Activated CD4-positive, alpha-beta memory T cell treated with anti-CD3 and anti-CD28 coated beads for 36 hours (primary cell): ENCODE measurements at places on chromosomes 1 and 21. TPM values are rescaled to one million over a fixed set of nuclear protein-coding genes. Genes with fewer than 3 reads are reported as not detected.

- no peaks in the 10 kb centered on the region for H3K36me3 ChIP-seq
- H3K27me3 ChIP-seq: no peaks in the 10 kb centered on the region
- H3K4me1 ChIP-seq: no peaks in the 10 kb centered on the region
- H3K4me3 ChIP-seq: no peak overlapping the region
These were observed 719.0 kb downstream of the RWDD3 start for GRCh38 chr1:95953015-95953414.

DNA sequence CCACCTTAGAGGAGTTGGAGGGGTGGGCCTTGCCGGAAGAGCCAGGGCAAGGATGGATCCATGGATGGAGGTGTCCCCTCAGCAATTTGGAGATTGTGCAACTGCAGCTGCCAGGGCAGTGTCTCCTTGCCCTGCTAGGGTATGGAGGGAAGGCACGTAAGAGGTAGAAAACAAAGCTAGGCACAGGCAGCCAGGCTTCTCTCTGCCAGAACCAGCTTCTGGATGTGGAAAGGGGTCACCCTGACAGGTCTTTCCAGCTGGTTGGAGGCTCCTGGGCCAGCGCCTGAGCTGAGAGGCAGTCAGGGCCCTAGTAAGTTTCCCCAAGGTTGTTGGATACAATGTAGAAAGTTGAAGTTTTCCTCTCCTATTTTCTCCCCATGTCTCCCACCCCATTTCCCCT, 15.2 kb upstream of the SLC25A34 start:
- H3K36me3 ChIP-seq: peaks cover 9% of the 10 kb centered on the region
- H3K27ac ChIP-seq: no peak overlapping the region
- H3K4me3 ChIP-seq: no peak overlapping the region
- DNase-seq: no peak
- H3K4me1 ChIP-seq: no peaks in the 10 kb centered on the region
- no peaks in the 10 kb centered on the region for H3K27me3 ChIP-seq

- DNase-seq: no peak
- peaks cover 1% of the 10 kb centered on the region for H3K27me3 ChIP-seq
- no peaks in the 10 kb centered on the region for H3K36me3 ChIP-seq
- no peak overlapping the region for H3K27ac ChIP-seq
- H3K4me3 ChIP-seq: no peak overlapping the region
- H3K4me1 ChIP-seq: no peaks in the 10 kb centered on the region
These were observed 187.8 kb downstream of the COQ8A start for GRCh38 chr1:227127891-227128290.

DNA sequence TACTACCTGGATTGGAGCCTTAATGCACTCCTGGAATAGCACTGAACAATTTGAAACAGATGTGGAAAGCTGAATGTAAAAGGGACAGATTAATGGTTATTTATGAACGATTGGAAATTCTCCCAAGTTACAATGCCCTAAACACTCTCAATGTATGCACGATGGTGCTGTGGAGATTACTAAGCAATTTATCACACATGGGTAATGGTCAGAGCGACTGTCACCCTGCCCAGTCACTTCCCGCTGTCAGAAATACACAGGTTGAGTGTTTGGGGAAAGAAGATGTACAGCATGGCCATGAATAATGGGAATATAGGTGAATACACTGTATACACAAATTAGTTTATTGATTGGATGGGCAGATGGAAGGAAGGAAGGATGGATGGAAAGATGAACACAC, 342.4 kb downstream of the VAV3 start:
- H3K27me3 ChIP-seq: no peaks in the 10 kb centered on the region
- no peak overlapping the region for H3K27ac ChIP-seq
- H3K4me1 ChIP-seq: peaks cover 3% of the 10 kb centered on the region
- H3K4me3 ChIP-seq: no peak overlapping the region
- DNase-seq: no peak

GRCh38 chr1:94926126-94926914, 590 bp downstream of the CNN3 start:
- no peak overlapping the region for H3K27ac ChIP-seq
- peaks cover 14% of the 10 kb centered on the region for H3K4me1 ChIP-seq
- DNase-seq: peak; percentile 30
- peak overlapping the region; percentile 74 for H3K4me3 ChIP-seq
- no peaks in the 10 kb centered on the region for H3K36me3 ChIP-seq
- peaks cover 29% of the 10 kb centered on the region for H3K27me3 ChIP-seq

DNA sequence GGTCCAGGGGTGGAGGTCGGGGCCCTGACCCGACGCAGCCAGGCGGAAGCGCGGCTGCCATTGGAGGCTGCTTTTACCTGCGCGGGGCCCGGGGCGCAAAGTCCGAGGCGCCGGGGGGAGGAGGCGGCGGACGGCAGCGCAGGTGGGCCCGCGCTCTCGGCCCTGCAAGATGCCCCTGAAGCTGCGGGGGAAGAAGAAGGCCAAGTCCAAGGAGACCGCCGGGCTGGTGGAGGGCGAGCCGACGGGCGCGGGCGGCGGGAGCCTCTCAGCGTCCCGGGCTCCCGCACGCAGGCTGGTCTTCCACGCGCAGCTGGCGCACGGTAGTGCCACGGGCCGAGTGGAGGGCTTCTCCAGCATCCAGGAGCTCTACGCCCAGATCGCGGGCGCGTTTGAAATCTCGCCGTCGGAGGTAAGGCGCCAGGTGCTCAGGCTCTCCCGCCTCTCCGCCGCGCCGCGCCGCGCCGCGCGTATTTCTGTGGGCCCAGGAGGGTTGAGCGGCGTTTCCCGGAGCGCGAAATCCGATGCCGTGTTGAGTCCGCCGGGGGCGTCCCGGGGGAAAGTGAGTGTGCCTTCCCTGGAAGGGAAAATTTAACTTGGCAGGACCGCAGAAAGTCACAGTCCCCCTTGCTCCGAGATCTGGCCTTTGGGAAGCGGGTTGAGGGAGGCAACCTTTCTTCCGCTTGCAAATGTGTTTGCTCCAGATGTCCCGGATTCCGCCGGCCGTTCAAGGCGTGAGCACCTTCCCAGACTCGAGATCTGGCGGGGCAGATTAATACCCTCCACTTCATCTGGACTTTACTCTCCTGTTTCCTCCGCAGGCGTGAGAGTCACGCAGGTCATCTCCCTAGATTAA, at the start of gene GIPC2:
Gene GIPC2, plus strand, starts transcription at position 41 of the 853 bp plus-strand sequence. Its CDS starts 129 bp downstream, at position 170.
- H3K36me3 ChIP-seq: no peaks in the 10 kb centered on the region
- H3K4me3 ChIP-seq: peak within 1 kb of the TSS; percentile 74
- peaks cover 51% of the 10 kb centered on the region for H3K27me3 ChIP-seq

GRCh38 chr1:165387961-165388360, 31.4 kb upstream of the LMX1A start:
- H3K27ac ChIP-seq: no peak overlapping the region
- H3K4me1 ChIP-seq: peaks cover 8% of the 10 kb centered on the region
- peaks cover 45% of the 10 kb centered on the region for H3K27me3 ChIP-seq
- no peak for DNase-seq

GRCh38 chr1:223802032-223802431, 43.7 kb downstream of the TP53BP2 start:
- H3K27ac ChIP-seq: no peak overlapping the region
- no peak for DNase-seq
- H3K4me3 ChIP-seq: no peak overlapping the region
- peaks cover 53% of the 10 kb centered on the region for H3K36me3 ChIP-seq
- no peaks in the 10 kb centered on the region for H3K4me1 ChIP-seq
- H3K27me3 ChIP-seq: no peaks in the 10 kb centered on the region

GRCh38 chr21:32015461-32016139, 142.8 kb downstream of the HUNK start:
- no peak overlapping the region for H3K27ac ChIP-seq
- no peak overlapping the region for H3K4me3 ChIP-seq
- DNase-seq: no peak
- no peaks in the 10 kb centered on the region for H3K36me3 ChIP-seq
- no peaks in the 10 kb centered on the region for H3K4me1 ChIP-seq

The CLEC20A gene
- total RNA-seq: not detected

The HSD3B2 gene
- not detected for total RNA-seq

The PGBD5 gene
- 0.02 TPM for total RNA-seq

The FAM151A gene
- not detected for total RNA-seq

The CFAP74 gene
- not detected for total RNA-seq
